ENCODE measurements at places on chromosomes 12 and 14.

DNA sequence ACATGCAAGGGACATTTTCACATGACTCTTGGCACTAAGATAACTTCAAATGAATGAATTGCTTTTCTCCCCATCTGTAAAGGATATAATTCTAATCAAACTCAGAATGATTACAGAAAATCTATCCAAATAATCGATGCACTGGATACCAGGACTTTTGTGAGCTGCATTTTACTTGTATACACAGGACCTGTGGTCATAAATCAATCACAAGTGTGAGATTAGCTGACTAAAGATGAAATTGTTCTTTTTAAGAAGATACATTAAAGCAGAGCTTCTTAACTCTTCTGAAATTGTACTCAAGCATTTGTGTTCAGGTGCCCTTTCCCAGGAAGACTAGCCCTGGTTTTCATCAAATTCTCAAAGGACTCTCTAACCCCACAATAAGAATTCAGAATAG lies 66.3 kb downstream of the ESR2 start:
- DNase-seq = no peak

- DNase-seq = no peak
Measured at GRCh38 chr12:79426121-79426520, 264.6 kb downstream of the PAWR start.

- no peak for DNase-seq
Measured at GRCh38 chr12:111181143-111181726, 187.7 kb downstream of the PHETA1 start.

GRCh38 chr14:102182936-102183619 lies 43.4 kb downstream of the WDR20 start:
- DNase-seq = no peak

- no peak for DNase-seq
Measured at GRCh38 chr12:67927815-67928214, 61.4 kb upstream of the IFNG-AS1 start.

GRCh38 chr14:44099743-44100488 lies 407.2 kb downstream of the FSCB start:
- no peak for DNase-seq

GRCh38 chr14:38409071-38409705 lies 153.3 kb upstream of the CLEC14A start:
- DNase-seq = no peak

DNA sequence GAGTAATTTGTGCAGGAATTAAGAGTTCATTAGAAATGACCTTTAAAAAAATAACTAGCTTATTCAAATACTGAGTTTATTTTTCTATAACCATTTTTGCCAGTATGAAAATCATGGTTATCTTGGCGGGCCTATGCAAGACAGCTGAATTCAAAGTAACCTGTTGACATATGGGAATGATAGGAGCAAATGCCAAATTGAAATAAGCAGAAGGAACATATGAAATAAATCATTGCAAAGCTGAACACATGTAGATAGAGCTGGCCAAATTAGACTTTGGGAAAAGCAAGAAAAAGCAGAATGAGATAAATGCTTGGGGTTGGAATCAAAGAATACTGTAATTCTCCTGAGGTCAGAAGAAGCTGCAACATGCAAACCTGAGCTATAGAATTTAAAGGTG lies 372.5 kb downstream of the ADAMTS20 start:
- DNase-seq = no peak

DNA sequence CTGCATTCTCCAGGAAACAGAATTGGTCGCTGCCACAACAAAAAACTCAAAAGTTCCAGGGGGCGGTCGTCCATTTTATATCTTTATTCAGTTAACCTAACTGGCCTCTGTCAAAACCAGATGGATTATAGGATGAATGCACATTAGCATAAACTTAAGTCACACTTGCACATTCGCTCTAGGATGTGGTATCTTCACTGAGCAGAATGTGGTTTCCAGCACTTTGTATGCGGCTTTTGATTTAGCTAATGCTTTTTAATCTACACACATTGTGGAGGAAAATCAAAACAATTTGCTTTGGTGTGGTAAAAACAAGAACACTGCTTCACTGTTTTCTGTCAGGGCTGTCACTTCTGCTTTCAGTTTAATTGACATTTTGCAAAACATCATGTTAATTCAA lies 4.5 kb downstream of the TAS2R50 start:
- DNase-seq = no peak

DNA sequence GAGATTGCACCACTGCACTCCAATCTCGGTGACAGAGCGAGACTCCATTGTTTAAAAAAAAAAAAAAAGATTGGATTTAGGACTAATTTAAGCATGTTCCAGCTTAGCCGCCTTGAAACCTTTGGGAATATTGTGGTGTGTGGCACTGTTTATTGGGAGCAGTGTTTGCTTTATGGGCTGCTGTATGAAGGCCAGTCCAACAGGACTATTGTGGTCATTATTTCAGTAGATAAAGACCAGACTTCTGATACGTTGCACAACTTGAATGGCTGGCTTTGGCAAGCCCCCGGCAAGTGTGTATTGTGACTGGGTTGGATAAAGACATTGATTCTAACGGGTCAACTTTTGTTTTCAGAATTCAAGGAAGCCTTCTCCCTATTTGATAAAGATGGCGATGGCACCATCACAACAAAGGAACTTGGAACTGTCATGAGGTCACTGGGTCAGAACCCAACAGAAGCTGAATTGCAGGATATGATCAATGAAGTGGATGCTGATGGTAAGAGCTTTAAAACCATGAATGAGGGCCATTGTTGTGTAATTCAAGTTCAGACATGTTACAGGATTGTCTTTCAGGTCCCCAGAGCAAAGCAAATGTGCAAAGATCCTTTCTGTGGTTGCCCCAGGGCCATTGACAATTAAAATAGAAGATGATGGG lies 4.2 kb downstream of the CALM1 start:
- no peak for DNase-seq

DNA sequence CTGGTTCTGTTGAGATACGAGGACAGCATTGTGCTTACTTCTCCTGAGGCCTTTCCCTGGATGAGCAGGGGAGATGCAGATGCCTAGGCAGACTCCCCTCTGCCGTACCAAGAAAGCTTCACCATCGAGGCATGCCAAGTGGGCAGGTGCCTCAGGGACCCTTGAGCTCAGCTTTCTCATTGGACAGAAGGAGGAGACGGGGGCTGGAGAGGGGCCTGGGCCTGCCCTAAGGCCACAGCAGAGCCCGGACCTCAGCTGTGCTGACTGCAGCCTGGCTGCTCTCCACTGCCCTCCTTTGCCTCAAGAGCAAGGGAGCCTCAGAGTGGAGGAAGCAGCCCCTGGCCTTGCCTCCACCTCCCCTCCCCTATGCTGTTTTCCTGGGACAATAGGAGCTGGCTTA lies 23.4 kb downstream of the SERPINA1 start:
- DNase-seq = no peak

DNA sequence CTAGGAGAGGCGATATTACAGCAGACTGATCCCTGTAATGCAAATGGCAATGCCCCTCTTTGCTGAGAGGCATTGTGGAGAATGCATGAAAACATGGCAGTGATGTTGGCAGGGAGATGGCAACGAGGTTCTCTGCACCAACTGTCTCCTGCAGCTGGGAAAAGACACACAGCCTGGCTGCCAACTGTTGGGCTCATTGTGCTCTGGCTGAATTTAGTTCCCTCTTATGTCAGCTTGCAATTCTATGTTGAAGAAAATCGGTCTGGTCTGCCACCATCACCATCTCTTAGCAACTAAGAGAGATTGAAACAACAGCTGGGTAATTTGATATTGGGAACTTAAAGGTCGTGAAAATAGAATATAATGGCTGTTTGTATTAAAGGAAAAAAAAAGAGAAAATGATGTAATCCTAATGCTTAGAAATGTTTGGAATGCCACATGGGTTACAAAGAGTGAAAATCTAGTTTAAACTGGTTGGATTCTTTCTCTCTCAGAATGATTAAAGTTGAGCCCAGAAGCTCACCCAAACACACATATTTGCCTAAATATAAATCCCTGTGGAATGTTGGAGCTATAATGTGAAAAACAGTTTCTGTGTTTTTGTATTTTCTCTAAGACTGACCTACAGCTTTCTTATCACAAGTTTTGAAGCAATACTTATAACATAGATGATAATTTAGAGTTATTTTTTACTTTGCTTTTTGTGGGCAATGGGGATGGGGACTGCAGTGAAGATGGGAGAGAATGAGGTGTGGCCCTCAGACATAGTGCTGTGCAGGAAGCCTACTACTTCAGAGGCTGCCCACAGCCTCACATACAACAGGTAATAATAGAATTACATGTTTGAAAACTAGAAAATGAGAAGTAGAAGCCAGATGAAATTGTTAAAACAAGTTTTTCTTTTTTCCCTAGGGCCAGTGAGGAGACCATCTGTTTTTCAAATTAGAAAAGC lies 143.7 kb downstream of the AKAP6 start:
- no peak for DNase-seq

- DNase-seq = no peak
Measured at GRCh38 chr14:51478175-51478621, 173.5 kb upstream of the FRMD6 start.

- no peak for DNase-seq
Measured at GRCh38 chr14:72559669-72560255, 334.1 kb downstream of the DPF3 start.

DNA sequence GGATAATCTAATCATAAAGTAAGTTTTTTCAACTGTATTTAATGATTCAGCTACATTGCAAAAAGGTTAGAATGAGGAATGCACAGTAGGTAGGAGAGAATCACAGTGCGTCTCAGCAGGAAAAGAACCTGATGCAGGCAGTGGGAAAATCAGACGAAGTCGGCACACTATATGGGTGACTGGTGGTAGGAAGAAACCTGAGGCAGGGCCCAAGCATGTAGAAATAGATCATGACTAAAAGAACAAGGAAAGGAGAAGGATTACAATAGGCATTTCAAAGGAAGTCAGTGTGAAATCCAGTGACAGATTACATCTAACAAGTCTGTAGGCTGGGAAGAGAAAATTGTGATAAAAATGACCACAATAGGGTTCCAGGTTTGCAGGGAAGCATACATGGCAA lies 267.0 kb downstream of the MED13L start:
- no peak for DNase-seq

- DNase-seq = no peak
Measured at GRCh38 chr14:94470311-94470710, 5.7 kb downstream of the SERPINA9 start.
